NCI-H1105 (cell line): ENCODE measurements at places on chromosomes 2 and 18.

DNA sequence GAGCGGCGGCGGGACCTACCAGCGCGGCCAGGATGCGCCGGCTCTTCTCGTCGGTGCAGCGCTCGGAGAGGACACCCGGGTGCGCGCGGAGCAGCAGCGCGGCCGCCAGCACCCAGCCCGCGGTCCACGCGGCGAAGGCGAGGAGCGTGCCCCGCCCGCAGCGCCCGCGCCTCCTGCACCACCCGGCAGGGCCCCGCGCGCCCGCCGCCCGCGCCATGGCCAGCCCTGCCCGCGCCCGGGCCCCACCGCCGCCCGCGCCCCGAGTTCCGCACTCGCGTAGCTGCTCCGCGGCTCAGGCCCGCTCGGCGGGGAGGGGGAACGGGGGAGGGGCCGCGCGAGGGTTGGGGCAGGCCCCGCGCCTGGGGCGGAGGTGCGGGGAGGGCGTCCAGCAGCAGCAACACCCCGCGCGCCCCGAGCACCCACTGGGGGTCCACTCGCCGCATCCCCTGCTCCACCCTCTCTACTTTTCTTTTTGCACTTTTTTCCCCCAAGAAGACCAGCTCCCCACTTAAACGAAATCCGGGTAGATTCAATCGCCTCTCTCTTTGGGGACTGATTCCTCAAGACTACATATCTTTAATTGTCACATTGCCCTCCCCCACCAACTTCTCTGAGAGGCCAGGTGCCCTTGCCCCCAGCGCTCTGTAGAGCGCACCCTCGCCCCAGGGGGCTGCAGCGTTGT is at the start of gene DIPK1C:
TSS of gene DIPK1C (minus strand) at position 266 of the 682 bp plus-strand sequence. CDS start at position 217, 49 bp downstream.
- DNase-seq: no peak

DNA sequence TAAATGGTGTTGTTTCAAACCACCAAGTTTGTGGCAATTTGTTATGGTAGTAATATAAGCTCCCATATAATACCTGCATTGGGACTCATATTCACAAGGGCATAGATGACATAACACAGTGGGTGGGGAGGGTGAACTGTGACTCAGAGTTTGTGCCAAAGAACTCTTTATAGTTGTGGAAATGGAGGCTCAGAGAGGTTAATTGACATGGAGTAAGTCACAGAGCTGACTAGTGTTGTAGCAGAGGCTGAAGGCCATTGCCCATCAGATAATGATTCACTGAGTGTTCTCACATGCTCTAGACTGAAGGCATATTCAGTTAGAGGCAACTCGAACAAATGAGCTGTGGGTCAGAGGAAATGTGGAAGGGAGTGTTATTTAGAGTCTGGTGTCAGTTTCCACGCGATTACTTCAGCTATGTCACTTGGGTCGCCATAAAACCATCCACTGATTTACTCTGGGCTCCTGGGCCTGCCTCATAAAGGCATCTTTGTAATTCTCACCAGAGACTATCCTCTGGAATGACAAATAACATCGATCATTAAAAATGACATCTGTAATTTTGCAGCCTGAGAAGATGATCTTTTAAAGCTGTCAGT is 264.7 kb downstream of the CCDC85A start:
- DNase-seq: no peak

- DNase-seq: no peak
Measured at GRCh38 chr2:224670203-224670602, 46.0 kb downstream of the CCDC195 start.

- DNase-seq: no peak
Measured at GRCh38 chr2:158582670-158583069, 125.9 kb downstream of the PKP4 start.

- DNase-seq: no peak
Measured at GRCh38 chr18:79935925-79936324, 15.5 kb downstream of the SLC66A2 start.

DNA sequence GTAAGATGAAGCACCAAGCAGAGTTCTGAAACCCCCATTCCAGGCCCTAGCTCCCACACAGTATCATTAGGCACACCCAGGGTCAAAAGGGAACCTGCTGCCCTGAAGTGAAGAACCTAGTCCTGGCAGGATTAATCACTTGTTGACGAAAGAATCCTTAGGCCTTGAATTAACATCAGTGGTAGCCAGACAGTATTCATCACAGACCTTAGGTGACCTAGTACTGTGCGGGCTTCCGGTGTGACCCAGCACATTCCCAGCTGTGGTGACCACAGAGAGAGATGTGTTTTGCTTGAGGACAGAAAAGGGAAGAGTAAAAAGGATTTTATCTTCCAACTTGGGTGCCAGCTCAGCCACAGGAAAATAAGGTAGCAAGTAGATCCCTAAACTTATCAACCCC is 1071.4 kb upstream of the FAM98A start:
- DNase-seq: no peak

- no peak for DNase-seq
Measured at GRCh38 chr2:209239585-209239938, 184.3 kb upstream of the MAP2 start.

GRCh38 chr2:240300261-240300821 is 135.1 kb upstream of the GPC1 start:
- DNase-seq: no peak

- no peak for DNase-seq
Measured at GRCh38 chr2:230942920-230943896, 18.2 kb upstream of the GPR55 start.

GRCh38 chr2:176099728-176100546 is at the start of gene HOXD12:
TSS of gene HOXD12 (plus strand) at chr2:176099795. CDS start at chr2:176099802, 7 bp downstream.
- DNase-seq: no peak

- peak; percentile 30 for DNase-seq
Measured at GRCh38 chr18:811892-812375, at the start of gene YES1. TSS of gene YES1 (minus strand) at chr18:812242. CDS start at chr18:756827, 55,415 bp downstream.

DNA sequence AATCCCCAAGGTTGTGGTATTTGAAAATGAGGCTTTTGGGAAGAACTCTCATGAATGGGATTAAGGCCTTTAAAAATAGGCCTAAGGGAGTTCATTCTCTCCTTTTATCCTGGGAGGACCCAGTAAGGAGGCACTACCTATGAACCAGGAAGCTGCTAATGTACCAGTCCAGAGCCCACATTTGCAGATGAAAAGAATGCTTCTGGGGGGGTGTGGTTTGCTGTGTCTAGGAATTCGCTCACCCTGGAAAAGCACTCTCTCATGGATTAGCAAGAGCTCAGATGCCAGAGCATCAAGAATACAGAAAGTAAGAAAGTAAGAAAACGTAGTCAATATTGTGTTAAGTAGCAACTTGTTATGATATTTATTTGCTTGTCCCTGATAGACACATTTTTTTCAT is 785.7 kb upstream of the GYPC start:
- no peak for DNase-seq
